Stimulated activated naive CD8-positive, alpha-beta T cell treated with anti-CD3 and anti-CD28 coated beads, Interleukin-15, Interleukin-2, amounts not matched to agents 100 U/mL and 50 U/mL, for 24 hours (primary cell): ENCODE measurements at places on chromosomes 16 and 17.
A peak's percentile ranks its signal among the peaks of the same experiment; 100 is the strongest.

DNA sequence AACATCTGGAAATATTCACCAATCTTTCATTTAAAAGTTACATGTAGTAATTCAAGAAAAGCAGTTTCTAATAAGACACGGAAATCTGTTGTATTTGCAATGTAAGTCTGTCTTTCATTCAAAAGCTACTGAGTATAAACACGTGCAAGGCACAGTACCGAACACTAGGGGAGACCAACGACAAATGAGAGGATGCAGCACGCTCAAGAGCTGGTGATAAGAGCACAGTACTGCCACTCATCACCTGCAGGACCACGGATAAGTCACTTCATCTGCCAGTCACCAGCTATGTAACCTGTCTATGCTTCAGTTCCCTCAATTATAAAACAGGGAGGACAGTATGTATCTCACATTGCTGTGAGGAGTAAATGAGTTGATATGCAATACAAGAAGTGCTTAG, 67.1 kb downstream of the CLEC18A start:
- no peak for DNase-seq

- DNase-seq: no peak
These were observed 74.1 kb upstream of the CDH5 start for GRCh38 chr16:66292241-66292935.

- no peak for DNase-seq
These were observed 97.4 kb upstream of the CIBAR2 start for GRCh38 chr16:85209526-85210121.

GRCh38 chr17:82149401-82150099, 51.5 kb upstream of the FASN start:
- no peak for DNase-seq

DNA sequence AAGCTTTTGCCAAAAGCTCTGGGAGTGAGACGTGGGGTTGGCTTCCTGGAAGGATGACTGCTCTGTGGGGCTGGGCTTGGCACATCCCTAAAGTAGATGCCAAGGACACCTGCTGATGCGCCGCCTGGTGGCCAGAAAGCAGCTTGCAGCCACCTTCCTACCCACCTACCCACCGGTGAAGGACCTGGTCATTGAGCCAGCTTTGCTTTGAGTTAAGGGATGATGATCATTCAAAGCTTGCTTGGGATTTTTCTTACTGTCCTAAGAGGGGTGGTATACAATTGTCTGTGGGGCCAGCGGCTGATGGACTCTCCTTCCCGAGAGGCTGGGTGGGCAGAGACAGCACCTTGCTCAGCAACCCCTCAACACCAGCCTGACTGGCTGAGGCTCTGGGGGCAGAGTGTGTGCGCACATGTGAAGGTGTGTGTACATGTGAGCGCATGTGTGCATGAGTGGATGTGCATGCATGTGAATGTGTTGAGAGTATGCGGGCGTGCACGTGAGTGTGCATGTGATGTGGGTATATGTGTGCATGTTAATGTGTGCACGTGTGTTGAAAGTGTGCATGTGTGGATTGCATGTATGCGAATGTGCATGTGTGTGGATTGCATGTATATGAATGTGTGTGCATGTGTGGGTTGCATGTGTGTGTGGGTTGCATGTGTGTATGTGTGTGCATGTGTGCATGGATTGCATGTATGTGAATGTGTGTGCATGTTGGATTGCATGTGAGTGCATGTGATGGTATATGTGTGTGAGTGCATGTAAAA, 18.6 kb downstream of the C1QTNF1 start:
- DNase-seq: peak; percentile 77
